ENCODE measurements at places on chromosomes 13 and 19.

DNA sequence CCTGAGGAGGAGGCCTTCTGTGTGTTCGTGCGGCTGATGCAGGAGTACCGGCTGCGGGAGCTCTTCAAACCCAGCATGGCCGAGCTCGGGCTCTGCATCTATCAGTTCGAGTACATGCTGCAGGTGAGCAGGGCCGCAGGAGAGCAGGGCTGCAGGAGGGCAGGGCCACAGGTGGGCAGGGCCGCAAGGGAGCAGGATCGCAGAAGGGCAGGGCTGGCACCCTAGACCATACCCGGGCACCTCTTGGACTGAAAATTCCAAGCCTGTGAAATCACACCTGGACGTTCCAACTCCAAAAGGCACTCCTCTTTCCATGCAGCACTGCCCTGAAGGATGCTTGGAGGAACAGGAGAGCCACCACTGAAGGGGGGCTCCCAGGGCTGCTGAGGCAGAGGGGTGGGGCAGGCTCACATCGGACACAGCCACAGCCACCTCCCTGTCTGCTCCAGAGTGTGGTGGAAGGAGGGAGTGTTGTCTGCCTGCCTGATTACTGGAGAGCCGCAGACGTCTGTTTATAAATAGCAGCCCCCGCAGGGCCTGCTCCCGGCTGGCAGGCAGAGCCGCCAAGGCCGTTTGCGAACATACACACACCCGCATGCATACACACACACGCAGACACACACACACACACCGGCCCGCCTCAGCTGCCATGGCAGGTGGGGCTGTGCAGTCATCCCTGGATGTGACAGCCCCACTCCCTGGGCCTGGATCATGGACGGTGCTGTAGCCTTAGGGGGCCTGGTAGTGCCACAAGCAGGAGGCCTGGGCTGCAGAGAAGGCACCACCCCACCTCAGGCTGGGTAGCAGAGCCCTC lies 20.2 kb downstream of the EVI5L start:
- DNase-seq, result no peak

DNA sequence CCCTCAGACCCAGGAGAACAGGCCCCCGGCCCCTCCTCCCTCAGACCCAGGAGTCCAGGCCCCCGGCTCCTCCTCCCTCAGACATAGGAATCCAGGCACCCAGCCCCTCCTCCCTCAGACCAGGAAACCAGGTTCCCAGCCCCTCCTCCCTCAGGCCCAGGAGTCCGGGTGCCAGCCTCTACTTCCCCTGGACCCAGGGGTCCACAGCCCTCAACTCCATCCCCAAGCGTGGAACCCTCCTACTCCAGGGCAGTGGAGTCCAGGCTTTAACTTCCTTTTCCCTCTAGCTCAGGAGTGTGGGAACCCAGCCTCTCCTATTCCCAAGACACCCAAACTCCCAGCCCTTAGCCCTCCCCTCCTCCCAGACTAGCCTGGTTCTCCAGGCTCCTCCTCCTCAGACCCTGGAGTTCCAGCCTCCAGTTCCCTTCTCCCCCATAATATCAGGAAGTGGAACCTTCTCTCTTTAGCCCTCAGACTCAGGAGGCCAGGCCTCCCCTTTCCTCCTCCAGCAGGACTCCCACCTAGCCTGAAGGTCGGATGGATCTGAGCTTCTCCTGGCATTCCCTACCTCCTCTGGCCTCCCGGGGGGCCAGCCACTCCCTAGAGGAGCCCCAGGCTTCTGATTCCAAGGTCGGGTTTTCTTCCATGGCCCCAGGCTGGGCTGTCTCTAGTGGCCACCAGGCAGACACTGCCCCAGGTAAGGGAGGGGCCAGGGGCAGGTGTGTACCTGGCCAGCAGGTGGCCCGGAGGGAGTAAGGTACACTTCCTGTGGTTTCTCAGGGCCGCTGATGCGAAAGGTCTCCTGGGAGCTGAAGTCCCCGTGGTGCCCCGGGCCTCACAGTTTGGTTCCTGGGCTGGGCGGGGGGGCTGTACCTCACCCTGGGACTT lies at the start of gene TMC4:
TSS of gene TMC4 (minus strand) at position 690 of the 888 bp plus-strand sequence. CDS start at position 647, 43 bp downstream.
- DNase-seq, result peak; percentile 57

DNA sequence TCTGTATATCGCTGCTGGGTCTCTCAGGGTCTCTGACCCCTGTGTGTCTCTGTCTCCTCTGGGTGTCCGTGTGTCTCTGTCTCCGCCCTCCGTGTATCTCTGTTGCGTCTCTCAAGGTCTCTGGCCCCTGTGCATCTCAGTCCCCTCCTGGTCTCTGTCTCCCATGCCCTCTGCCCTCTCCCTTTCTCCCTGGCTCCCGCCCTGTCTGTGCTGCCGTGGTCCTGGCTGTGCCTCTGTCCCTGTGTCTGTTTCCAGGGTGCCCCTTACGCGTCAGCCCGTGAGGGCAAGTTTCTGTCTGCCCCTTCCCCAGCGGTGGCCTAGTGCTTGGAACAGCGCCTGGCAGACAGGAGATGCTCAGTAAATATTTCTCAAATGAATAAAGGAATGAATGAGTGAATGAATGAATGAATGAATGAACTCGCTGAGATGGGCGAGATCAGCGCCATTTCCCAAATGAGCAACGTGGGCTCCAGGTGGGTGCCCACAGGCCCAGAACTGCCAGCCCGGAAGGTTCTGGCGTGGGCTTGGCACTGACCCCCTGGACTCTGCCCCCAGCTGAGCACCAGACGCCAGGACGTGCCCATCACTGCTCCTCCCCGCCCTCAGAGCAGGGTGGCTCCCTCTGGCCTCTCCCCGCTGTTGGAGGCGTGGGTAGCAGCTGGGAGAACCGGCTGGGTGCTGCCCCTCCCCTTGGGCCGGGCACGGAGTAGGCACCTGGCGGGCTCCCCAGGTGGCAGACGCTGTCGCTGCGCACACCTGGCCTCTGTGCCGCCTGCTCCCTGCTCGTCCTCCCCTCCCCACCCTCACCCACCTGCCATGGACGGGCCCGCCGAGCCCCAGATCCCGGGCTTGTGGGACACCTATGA lies at the start of gene SULT2B1:
TSS of gene SULT2B1 (plus strand) at position 736 of the 866 bp plus-strand sequence. CDS start at position 817, 81 bp downstream.
- DNase-seq, result no peak

DNA sequence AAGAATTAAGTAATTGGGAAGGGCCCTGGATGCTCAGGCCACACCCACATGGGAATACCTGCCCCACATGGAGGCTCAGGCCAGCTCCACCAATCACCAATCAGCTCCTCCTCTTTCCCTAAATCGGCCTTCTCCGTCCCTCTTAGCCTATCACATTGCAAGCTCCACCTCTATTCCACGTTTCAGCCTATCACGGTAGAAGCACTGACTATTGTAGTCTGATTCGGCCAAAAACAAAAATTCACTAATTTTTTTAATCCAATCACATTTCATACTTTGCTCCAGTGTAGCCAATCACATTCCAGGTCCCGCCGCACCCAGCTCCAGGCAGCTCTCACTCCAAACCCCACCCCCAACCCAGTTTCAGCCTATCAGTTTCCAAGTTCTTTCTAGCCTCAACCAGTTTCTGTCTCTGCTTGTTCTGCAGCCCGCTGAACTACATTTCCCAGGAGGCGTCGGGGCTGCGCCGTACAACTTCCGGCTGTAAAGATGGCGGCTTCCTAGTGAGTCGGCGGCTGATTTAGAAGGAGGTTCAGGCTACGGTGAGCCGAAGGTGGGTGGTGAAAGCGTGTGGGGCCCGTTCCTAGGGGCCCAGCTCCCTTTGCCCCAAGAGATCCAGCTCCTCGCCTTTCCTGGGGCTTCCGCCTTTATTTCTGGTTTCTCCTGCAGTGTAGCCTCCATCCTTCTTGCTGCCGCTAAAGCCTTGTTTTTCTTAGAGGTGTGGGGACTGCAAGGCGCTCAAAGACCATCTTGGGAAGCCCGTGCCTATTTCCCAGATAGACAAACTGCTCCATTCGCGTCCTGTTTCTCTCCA lies at the start of gene BABAM1:
TSS of gene BABAM1 (plus strand) at position 469 of the 814 bp plus-strand sequence. CDS start 1,364 bp downstream, outside the sequence.
- DNase-seq, result peak; percentile 99

- DNase-seq, result no peak
Measured at GRCh38 chr13:20441879-20442278, 83.8 kb downstream of the CRYL1 start.

DNA sequence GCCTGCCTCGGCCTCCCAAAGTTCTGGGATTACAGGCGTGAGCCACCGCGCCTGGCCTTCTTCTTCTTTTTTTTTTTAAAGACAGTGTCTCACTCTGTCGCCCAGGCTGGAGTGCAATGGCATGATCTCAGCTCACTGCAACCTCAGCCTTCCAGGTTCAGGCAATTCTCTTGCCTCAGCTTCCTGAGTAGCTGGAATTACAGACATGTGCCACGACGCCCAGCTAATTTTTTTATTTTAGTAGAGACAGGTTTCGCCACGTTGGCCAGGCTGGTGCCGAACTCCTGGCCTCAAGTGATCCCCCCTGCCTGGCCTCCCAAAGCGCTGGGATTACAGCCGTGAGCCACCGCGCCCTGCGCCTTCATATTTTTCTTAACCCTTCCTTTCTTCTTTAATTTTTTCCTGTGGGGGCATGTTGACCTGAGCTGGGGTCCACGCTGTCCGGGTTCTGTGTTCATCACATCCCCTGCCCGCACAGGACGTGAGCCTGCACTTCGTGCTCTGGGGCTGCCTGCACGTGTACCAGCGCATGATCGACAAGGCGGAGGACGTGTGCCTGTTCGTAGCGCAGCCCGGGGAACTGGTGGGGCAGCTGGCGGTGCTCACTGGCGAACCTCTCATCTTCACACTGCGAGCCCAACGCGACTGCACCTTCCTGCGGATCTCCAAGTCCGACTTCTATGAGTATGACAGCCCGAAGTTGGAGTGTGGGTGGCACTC lies 14.1 kb downstream of the PNPLA6 start:
- DNase-seq, result no peak

- peak; percentile 66 for DNase-seq
Measured at GRCh38 chr13:41465241-41465847, 8.0 kb downstream of the RGCC start.

DNA sequence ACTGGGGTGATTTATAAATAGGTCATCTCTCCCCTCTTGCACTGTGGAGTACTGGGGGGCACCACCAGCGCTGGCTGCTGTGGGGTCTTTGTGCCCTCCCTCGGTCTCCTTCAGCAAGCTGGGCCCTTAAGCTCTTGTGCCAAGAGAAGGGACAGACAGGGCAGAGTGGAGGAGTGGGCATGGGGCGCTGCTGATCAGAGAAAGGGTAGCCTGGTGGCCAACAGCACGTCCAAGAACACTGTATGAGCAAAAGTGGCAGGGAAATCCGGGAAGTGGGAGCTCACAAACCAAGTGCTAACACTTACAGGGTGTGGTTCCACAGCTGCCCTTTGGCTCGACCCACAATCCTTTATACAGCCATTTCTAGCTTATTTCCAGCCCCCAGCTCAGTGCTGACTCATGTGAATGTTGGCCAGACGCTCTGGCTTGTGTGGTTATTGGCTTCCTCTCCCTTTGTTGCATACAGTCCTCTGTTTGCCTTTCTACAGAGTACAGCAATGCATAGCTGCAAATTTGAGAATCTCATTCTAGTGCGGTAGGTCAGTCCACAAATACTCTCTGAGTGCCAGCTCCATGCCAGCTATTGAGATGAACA lies 298.8 kb downstream of the SHISA2 start:
- DNase-seq, result peak; percentile 89

GRCh38 chr13:50149932-50150331 lies 134.7 kb downstream of the KCNRG start:
- DNase-seq, result no peak

DNA sequence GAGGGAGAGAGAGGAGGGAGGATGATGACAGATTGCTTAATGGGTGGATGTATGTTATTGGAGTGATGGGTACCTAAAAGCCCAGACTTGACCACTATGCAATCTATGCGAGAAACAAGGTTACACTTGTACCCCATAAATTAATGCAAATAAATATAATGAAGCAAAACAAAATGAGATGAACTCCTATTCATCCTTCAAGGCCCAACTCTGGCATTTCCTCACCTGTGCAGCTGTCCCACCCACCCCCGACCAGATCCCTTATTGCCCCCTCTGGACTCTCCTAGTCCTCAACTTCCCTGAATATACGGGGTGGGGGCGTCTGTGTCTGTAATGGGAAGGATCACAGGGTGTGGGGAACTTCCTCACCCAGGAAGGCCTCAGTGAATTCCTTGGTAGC lies 4.1 kb downstream of the PGLYRP2 start:
- DNase-seq, result no peak

DNA sequence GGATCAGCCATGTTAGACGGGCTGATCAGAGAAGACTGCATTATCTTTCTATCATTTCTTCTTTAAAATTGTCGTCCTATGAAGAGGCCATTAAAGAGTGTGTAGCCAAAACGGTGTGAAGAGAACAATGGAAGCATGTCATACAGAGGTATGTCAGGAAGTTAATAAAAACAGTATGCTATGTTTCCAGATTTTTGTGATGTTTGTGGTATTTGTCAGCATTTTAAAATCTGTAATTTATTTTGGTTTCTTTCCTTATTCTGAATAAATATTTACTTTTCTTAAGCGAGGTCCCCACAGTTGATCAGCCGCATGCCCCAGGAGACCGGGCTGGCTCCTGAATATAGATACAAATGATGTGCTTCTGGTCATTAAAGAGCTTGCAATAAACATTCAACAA lies 142.9 kb upstream of the SERP2 start:
- DNase-seq, result peak; percentile 57

DNA sequence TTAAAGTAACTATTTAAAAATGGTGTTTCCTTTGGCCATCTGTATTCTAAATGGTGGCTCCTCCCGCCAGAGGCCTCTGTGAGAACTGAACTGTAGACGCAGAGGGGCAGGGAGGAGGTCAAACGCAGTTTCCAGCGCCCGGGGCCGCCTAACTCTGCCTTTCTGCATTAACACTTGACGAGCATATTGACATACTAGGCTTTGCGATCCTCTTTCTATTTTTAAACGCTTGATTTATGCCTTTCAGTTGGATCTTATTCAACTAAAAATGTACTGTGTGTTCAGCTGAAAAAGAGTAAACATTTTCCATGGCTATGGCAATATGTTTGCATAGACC lies 74.7 kb downstream of the SPACA7 start:
- DNase-seq, result no peak

GRCh38 chr13:21723807-21724505 lies 53.1 kb downstream of the FGF9 start:
- DNase-seq, result no peak

DNA sequence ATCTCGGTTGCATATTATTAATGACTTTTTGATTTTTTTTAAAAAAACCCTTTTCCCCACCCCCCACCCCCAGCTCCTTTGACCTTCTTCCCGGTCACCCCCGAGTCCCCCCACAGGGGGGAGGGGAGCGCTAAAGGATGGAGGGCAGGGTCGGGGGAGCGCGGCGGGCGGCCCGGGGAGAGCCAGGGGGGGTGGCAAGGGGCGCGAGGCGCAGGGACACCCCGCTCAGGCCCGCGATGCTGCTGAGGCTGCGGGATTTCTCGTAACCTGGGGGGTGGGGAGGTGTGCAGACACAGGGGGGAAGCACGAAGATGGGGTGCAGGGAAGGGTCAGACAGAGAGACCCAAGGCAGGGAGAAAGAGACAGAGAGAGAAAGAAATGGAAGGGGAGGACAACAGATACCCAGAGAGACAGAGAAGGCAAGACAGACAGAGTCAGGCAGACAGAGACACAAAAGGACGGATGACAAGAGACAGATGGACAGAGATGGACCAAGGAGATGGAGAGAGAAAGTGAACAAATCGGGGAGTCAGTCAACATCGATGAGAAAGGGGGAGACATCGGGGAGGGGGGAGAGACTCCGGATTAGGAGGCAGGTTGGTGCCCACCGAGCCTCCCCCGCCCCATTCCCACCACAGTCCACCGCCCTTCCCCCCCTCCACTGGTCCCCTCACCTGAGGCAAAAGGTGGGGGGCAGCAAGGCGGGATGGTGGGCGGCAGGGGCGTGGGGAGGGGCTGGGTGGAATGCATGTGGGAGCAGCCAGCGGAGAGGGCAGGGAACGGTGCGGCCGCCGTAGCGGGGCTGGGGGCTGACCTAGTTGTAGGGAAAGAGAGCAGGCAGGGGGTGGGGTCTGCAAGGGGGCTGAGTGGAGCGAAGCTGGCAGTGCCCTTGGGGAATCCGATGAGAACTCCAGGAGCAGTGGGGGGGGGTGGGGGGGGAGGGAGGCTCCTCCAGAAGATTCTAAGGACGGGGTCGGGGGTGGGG lies 14.2 kb downstream of the KCNC3 start:
- no peak for DNase-seq

GRCh38 chr13:44393391-44393790 lies 19.8 kb downstream of the SERP2 start:
- no peak for DNase-seq
